ENCODE measurements at places on chromosomes 3 and 15.

DNA sequence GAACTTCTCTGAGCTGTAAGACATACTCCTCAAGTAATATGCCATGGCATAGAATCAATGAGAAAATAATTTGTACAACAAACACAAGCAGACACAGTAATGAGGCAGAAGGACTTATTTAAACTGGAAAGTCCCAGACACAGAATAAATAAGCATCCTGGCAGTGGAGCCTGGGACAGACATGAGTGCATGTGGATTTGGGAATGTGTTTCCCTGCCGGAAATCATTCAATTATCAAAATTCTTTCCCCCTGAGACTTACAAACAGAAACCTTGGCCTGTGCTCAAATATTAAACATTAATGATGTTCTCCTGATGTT lies 520.1 kb downstream of the ROBO1 start:
- no peak for DNase-seq

DNA sequence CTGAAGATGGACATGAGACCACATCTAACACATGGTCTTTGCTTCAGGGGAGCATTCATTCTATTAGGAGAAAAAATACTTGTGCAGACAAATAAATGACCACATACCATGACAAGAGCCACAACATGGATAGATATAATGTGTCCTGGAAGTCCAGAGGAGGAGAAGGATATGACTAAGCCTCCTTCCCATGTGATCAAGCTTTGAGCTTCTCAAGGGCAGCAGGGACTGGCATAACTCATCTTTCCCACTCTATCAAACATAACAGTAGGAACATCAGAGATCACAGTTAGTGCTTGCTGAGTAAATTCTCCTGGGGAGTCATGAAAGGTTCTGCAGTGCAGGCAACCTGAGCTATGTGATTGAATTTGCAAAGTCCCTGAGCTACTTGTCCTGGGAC lies 86.0 kb upstream of the LPP start:
- DNase-seq, result no peak

DNA sequence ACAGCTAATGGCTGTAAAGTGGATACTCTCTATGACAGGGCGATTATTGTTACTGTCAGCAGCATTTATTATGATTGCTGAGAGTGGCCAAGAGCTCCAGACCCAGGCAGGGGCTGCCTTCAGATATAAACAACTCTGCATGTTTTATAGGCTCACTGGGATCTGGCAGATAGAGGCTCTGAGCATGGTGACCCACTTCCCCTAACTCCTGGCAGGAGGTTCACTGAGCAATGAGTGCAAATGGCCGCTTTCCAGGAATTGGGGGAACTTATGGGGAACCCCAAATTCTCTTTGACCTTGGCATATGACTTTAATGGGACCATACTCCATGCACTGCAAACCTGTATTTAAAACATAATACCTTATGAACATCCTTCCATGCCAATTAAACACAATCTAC lies 59.0 kb downstream of the SCN5A start:
- DNase-seq, result no peak

- no peak for DNase-seq
Measured at GRCh38 chr3:107589454-107589853, 66.7 kb downstream of the BBX start.

DNA sequence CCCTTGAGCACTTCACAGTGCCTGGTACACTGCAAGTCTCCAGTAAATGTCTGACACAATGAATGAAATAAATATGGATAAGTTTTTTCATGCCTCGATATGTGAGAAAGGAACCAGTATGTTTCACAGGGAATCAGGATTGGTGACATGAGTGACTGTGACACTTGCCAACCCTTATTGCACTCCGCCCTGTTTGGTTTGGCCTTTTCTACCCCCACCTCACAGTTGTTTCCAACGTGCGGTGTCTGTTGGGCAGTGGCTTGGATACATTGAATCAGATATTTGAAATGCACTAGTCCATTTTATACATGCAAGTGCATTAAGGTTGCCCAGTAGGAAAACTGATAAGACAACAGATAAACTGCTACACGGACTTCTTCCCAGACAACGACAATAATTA lies 2.0 kb downstream of the NPHP3 start:
- no peak for DNase-seq

- DNase-seq, result no peak
Measured at GRCh38 chr3:29436612-29437323, 155.9 kb downstream of the RBMS3 start.

DNA sequence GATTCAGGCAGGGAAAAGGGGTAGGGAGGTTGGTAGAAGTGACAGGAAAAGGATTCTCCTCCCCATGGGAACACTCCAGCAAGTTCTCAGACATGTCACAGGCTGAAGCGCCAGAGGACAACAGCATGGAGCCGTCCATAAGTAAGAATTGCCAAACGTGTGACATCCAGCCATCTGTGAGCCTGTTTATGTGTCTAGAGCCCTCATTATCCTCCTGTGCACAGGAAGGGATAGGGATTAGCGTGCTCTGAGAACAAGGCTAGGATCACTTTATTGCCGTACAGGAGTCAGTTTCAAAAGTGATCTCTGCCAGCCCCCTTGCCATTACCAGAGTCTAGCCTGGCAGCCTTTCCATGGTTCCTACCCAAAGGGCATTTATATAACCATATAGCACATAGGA lies 549.5 kb downstream of the NTRK3 start:
- no peak for DNase-seq

- no peak for DNase-seq
Measured at GRCh38 chr3:151236736-151237135, 33.7 kb upstream of the GPR171 start.

- DNase-seq, result no peak
Measured at GRCh38 chr3:54888162-54888561, 39.7 kb downstream of the LRTM1 start.

DNA sequence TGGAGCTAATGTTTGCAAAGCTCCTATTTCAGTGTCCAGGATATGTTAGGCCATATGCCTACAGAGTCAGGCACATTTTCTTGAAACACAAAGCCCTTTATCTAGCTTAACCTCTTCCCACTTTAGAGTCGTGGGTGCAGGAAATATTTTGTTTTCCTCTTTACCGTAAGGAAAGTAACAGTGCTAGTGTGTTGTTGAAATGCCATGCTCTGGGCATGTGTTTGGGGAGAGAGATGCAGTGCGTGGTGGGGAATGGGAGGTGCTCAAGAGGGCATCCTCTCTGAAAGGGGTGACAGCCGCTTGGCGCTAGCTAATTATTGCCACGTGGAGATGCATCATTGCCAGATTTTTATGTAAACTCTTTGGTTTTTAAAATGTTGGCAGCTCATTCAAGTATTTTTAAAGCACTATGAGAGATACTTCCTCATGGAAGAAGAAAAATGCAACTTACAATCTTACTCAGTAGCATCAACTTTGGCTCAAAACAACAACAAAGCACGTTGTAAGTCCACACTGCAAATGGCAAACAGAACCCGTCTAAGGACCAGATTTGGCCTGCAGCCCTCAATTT lies 152.6 kb downstream of the LPP start:
- DNase-seq, result no peak

DNA sequence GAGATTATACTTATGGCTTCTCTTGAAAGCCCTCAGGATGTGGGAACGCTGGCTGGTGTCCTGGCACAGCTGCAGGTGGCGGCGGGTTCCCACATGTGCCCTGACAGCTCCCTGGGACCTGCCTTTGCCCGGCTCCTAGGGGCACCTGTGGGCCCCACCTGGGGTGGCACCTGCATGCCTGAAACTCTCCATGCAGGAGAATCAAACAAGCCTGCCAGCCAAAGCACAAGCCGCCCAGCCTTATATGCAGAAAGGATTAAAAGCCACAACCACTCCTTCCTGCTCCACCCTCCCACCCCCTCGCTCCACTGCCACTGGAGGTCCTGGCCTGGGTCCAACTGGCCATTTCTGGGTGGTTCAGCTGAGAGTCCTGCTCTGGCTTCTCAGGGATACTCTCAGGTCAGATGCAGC lies 18.1 kb downstream of the TRPM1 start:
- no peak for DNase-seq

GRCh38 chr3:27643355-27643754 lies 78.8 kb downstream of the EOMES start:
- no peak for DNase-seq

DNA sequence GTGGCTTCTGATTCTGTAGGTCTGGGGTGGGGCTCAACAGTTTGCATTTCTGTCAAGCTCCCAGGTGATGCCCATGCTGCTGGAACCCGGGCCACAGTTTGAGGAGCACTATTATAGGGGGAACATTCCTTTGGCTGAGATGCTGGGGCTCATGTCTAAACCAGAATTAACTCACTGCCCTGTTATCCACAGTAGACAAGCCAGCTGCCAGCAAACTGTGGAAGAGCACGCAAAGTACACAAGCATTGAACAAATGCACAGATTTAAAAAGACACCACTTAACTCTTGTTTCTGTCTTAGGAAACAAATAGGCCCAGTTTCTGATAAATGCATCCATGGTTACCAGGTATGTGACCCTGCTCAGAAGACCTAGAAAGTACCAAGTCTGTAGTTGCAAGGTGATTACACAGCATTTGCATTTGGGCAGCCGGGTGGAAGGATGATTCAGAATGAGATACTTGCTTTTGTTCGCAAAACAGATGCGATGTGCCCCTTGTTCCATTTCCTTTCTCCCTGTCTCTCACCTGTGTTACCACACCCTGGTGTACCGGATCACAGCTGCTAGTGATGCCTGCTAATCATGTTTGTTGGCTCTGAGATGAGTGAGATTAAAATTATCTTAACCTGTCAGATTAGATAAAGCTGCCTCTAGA lies 12.4 kb downstream of the GYG1 start:
- no peak for DNase-seq

- no peak for DNase-seq
Measured at GRCh38 chr15:70788114-70789049, 25.0 kb upstream of the UACA start.

- DNase-seq, result no peak
Measured at GRCh38 chr3:112411425-112411824, 78.5 kb downstream of the CD200 start.

- no peak for DNase-seq
Measured at GRCh38 chr3:107796791-107797190, 274.0 kb downstream of the BBX start.

- no peak for DNase-seq
Measured at GRCh38 chr3:110533089-110533488, 538.5 kb upstream of the NECTIN3 start.

- no peak for DNase-seq
Measured at GRCh38 chr15:70504299-70504951, 258.9 kb downstream of the UACA start.

DNA sequence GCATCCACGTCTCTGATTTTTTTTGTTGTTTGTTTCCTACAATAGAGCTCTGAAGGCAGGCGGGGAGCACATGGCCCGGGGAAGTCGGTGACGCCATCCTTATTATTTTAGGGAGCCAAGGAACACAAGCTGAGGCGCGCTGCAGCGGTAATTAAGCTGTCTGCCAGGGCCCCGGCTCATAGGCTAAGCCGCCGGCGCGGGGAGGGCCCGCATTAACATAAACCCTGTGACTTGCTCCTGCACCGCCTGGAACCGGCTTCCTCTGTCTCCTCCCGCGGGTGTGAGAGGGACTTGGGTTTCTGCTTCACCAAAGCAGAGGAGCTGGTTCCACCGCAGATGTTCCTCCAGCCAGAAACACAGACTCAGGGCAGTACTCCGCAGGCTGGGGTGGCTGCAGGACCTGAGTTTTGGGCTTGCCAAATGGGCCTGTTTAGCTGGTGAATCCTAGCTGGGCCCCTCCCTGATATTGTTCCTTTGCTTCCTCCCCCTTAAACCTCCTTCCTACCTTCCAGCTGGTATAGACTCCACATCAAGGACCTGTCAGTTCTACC lies 25.3 kb downstream of the ANP32A start:
- no peak for DNase-seq

GRCh38 chr3:108509263-108509662 lies 1.1 kb downstream of the MYH15 start:
- no peak for DNase-seq

GRCh38 chr3:148229107-148229506 lies 468.6 kb upstream of the AGTR1 start:
- no peak for DNase-seq
